ENCODE measurements at places on chromosomes 5 and 9.

DNA sequence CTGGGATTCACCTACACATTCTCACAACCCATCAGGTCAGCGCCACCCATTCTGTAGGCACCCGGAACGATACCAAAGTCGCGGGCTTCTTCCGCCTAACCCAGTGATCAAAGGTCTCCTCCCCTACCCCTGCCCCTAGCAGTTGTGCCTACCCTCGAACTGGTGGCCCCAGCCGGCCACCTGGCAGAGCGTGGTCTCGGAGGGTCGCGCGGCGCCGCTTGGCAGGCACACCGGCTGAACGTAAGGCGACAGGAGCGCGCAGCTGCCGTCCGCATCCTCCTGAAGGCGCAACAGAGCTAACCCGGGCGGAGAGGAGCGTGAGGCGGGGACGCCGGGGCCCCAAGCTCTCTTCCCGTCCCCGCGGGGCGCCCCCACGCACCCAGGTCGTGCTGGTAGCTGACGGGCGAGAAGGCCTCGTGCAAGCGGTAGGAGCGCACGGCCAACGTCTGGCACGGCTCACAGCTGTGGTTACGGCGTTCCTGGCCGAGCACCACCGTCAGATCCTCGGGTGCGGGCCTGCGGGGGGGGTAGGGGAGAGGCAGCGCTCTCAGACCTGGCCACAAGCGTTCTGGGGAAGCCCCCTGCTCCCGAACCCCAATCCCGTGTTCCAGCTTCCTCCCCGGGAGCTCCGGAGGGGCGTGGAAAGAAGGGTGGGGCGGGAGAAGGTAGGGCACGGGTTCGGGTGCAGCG lies 2.8 kb upstream of the PFN3 start:
- DNase-seq = no peak

GRCh38 chr5:60014331-60014730 lies 120.8 kb upstream of the PDE4D start:
- DNase-seq = no peak

GRCh38 chr9:34190996-34191892 lies 12.4 kb downstream of the UBAP1 start:
- DNase-seq = no peak

DNA sequence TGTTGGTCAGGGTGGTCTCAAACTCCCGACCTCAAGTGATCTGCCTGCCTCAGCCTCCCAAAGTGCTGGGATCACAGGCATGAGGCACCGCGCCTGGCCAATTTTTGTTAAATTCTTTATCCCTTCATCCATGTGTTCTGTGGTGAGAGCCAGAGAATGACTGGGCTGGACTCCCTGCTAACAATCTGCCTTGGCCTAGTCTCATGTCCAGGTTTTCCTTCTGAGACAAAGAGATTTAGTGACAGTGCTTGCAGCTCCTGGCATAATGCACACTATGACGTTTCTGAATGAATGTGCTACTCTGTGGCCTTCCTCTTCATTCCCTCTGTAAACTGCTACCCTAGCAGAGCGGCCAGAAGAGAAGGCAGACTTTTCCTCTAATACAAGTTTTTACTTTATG lies 79.3 kb downstream of the FOXD1 start:
- no peak for DNase-seq
